ENCODE measurements at places on chromosomes 6 and 20.

DNA sequence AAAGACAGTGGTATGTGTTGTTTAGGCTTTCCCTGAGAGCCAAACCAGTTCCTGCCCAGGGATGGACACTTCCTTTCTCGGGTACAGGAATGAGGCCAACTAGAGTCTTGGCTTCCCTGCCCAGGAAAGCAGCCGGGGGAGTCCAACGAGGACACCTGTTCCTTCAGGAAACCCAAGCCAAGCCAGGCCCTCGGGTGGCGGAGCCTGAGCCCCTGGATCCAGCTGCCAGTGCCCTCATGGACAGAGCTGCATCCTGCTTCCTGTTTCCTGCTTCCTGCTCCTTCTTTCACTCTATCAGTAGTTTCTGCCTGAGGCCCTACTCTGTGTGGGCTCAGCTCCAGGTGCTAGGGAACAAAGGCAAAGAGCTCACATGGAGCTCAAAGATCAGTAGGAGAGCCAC is 7.9 kb upstream of the SIRPA start:
- no peak for DNase-seq

- no peak for DNase-seq
These were observed 74.5 kb upstream of the TRAF3IP2 start for GRCh38 chr6:111680015-111680712.

GRCh38 chr20:10547276-10548114 is 112.4 kb downstream of the SLX4IP start:
- no peak for DNase-seq

DNA sequence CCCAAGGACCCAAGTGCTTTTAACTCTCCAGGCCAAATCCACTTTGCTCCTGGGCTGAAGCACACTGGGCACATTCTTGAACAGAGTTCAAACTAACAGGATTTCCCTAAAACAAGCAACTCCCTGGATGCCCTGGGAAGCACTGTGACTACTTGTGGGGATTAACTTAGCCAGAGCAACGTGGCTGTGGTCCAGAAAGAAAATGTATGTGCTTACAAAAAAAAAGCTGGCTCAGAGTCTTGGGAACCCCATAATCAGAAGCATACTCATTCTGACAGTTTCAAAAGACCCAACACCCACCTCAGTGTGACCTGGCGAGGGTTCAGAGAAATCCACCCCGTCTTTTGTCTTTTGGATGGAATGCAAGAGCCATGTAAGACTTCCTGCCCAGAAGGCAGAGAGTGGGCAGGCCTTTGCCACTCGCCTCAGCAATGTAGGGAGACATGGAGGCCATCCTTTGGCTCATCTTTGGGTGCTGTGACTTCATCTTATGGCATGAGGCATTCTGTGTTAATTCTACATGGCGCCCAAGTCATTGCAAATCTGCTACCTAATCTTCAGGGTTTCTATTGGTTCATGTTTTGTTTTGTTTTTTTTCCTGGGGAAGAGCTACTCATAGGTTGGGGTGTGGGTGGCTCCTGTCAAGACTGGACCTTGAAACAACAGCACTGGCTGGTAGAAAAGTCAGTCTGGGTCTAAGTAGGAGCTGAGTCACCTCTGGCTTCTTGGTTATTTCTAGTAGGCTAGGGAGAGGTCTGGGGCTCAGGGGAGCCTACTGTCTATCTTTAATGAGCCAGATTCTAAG is 248.6 kb upstream of the SUPT3H start:
- DNase-seq, result peak; percentile 97

GRCh38 chr6:127914240-127914639 is 13.4 kb upstream of the THEMIS start:
- DNase-seq, result no peak

GRCh38 chr6:147752689-147753403 is 244.4 kb downstream of the SAMD5 start:
- peak; percentile 8 for DNase-seq

GRCh38 chr20:61067221-61067620 is 184.8 kb upstream of the CDH4 start:
- no peak for DNase-seq

- DNase-seq, result peak; percentile 72
These were observed 75.4 kb upstream of the TMEM244 start for GRCh38 chr6:129936329-129937165.

DNA sequence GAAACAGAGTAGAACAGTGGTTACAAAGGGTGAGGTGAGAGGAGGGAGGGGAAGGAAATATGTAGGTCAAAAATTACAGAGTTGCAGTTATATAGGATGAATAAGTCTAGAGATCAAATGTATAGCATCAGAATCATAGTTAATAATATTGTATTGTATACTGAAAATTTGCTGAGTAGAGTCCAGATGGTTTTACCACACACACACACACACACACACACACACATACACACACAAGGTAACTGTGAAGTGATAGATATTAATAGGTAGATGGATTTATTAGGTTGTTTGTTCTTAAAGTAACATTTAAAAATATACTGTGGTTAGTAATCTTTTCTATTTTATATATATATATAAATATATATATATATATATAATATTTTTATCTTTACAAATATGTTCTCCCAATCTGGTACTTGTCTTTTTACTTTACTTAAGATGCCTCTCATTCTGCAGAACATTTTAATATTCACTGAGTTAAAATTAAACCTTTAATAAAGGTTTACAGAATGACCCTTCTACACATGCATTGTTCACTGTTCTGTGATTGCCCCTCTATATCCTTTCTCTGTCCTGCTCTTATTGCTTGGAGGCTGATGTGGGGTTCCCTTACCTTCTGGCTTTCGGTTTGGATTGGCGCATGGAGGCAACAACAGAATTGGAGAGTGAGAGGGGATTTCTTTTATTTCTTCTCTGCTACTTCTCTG is 408 bp downstream of the PTCHD4 start:
- DNase-seq, result no peak

GRCh38 chr6:13472976-13473767 is 14.2 kb downstream of the GFOD1 start:
- no peak for DNase-seq

DNA sequence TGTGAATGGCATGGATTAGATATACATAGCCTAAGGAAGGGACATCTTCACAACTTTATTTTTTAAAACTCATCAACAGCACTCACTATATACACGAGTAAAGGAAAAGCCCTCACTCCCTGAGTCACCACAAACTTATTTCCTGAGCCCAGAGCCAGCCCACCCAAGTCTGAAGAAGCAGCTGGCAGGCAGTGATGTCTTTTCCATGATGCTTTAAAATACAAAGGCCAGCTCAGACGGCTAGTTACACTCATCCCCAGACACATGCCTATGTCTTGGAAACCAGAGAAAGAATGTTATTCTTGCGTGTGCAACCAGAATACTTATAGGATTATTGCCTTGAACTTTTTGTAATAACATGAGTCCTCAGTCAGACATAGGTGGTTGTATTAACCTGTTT is 114.4 kb downstream of the ADGRG6 start:
- peak; percentile 99 for DNase-seq

DNA sequence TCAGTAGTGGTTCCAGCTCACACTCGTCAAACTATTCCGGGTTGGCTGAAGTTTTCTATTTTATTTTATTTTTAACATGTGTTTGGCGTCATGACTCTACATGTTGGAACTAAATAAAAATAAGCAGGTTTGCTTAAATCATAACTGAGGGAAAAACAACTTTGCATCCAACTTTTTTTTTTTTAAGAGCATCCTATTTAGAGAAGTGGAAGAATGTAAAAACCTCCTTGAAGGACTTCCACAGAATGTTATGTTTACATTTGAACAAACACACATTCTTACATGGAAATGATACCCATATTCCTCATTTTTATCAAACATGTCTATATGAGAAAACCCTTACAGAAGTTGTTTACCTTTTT is 659 bp downstream of the PRDM1 start:
- no peak for DNase-seq

GRCh38 chr20:48490961-48491831 is 336.6 kb downstream of the PREX1 start:
- no peak for DNase-seq

GRCh38 chr6:34339432-34339831 is 53.0 kb downstream of the NUDT3 start:
- no peak for DNase-seq

DNA sequence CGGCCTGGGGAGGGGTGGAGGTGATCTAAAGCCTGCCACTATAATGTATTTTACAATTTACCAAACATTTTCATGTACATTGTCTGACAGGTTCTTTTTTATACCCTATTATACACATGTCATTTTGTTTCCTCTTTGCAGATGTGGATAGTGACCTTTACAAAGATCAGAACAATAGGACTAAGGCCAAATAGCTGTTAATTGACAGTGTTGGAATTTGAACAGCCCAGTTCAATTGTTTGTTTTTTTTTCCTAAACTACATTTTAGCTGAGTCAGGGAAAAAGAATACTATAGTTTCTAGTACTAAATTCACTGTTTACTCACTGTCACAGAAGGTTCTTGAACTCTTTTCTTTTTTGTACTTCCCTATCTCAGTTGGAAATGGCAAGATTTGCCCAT is 40.2 kb downstream of the PGM3 start:
- no peak for DNase-seq

DNA sequence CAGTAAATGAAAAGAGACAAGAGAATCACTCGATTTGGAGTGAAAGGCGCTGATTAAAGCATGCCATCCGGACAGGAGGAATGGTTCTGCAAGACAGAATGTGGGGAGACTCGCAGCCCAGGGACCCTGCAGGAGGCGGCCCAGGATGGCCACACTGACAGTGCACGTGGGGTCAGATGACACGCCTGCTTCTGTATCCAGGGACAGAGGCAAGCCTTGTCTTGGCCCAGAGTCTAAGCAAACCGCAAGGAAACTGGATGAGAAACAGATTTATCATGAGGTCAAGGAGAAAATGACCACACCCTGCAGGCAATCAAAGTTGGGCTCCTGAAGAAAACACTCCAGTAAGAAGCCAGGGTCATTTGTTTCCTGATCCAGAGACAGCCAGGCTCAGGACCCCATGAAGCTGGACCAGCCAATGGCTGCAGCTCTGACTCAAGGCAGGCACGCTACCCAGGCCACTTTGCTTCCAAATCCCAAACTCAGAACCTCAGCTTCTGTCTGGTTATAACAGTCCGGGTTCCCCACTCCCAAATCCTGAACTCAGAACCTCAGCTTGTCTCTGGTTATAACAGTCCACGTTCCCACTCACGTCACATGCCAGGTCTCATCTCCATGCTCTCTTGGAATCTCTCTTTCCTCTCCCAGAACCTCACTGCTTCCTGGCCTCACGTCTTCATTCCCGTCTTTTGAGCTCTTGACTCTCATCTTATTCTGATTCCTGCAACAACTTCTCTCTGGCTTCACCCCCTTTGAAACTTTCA is 144.9 kb upstream of the THBS2 start:
- DNase-seq, result no peak

DNA sequence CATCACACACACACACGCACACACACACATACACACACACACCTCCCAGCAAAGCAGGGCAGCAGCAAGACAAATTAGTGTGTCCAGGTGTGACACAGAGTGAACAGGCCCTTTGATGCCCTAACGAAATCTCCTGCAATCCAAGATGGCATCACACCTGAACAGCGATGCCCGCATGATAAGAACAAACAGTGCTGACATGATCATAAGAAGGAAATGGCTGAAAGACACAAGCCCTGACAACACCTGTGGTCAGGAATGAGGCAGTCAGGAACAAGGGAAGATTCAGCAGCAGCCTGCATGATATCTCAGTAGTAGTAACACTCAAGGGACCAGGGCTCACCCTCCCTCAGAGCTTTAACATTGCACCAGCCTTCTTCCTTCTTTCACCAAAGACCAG is 156.9 kb downstream of the FAXC start:
- no peak for DNase-seq

DNA sequence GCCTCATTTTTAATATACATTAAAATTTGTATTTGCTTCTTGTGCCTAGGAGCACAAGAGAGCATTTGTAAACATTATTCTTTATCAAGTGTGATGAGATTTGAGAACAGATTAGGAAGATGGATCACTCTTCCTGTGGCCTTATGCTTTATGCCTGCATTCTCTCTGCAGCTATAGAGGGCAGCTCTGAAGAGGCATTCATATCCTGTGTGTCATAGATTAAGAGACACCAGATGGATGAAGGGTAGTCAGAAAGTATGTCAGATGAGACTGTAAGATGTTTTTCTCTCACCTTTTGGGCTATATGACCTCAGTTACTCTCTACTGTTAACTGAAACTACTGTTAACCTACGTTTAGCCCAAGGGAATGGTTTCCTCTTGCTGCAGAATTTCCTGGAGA is 61.4 kb downstream of the DNAH8 start:
- peak; percentile 49 for DNase-seq

GRCh38 chr20:33853507-33853813 is 42.3 kb downstream of the CHMP4B start:
- no peak for DNase-seq

DNA sequence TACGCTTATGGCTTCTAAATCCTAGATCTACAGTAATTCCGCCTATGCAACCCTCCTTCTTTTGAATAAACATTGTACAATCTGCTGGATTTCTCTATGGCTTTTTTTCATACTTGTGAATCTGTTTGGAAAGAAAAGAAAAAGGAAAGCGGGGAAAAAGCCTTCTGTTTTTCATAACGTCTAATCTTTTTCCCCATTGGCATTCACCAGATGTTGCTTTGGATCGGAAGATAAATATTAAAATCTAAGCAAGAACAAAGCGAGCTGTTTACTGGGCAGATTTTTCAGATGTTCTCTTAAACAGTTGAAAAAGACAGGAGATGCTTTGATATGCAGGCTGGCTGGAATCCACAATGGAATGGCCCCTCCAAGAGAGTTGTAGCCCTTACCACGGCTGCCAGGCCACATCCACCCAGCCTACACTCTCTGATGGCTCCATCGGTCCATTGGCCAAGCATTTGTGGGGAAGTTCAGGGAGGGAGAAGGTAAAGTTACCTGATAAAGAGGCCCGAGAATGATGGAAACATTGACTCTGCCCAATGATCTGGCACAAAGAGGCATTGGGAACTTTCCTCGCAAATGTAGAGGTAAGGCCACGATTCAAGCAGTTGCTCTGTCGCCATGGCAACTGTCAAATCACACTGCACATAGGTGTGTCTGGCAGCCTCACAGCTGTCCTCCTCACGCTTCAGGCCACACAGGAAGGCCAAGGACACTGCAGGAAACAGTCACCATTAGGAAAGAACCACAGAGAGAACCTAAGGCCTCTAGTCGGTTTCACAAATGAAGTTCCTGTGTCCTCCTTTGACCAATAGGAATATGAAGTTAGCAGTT is 70.3 kb downstream of the PKHD1 start:
- no peak for DNase-seq

GRCh38 chr20:3162080-3162611 is 2.5 kb upstream of the FASTKD5 start:
- DNase-seq, result no peak

All from fibroblast of skin of abdomen (primary cell).